ENCODE measurements at places on chromosomes 13 and 19.

DNA sequence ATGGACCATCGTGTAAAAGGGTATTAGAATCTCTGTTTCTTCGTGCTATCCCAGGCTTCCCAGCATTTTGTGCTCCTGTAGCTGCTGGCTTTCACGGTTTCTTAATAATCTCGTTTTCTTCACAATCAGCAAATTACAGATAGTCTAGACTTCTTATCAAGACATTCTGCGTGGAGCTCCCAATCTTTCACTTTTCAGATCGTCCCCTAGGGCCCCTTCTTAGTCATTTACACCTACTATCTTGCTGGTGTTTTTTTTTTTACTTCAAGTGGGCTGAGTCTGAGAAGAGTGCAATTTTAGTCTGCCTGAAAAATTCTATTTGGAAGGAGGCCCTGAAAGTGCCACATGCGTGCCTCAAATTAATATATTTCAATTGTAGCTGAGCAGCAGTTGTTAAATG is 275.1 kb downstream of the SHISA2 start:
- no peak for DNase-seq

DNA sequence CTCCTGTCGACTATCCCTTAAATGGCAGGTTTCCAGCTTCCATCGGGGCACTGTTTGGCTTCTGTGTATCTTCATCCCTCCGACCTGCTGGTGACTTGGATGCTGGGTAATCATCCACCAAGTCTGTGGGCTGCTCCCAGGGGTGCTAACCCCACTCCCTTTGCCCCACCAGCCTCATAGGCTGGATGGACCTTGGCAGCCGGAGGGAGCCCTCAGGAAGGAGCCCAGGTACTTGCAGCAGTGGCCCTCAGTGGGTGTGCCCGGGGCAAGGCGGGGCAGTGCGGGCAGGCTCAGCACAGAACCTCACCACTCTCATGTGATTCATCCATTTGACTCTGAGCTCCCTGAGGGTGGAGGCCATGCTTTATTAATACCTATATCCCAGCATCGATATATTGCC is 27.4 kb upstream of the TUBGCP3 start:
- DNase-seq, result no peak

- DNase-seq, result no peak
These were observed at the start of gene PRMT1 for GRCh38 chr19:49677231-49677900. Gene PRMT1, plus strand, starts transcription at chr19:49677271. Its CDS starts 10 bp downstream, at chr19:49677281.

GRCh38 chr13:40159736-40160135 is 504.3 kb downstream of the COG6 start:
- no peak for DNase-seq

- DNase-seq, result no peak
These were observed 13.7 kb downstream of the ANKRD27 start for GRCh38 chr19:32661318-32661717.

DNA sequence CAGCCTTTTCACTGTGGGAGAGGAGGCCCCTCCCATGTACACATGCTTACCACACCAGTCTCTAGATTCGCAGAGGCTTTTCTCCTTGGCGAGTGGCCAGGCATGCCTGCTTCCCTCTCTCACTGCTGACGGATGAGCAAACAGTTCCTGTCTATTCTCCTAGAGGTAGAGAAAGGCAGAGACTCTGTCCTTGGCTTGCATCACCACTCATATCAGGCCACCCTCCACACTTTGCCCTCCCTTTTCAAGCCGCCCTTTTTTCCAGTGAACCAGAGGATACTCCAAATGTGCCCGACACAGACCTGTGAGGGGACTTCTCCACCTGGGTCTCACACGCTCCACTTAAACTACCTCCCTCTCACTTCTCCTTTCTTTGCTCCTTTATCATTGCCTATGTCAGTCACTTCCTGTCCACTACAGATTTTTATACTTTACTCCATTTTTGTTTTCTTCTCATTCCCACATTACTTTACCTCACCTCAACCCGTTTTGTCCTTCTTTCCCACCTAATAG is 284.6 kb downstream of the DNAJC15 start:
- peak; percentile 80 for DNase-seq

GRCh38 chr19:4077800-4078684 is 11.3 kb upstream of the ZBTB7A start:
- DNase-seq, result no peak

GRCh38 chr13:48749699-48750473 is 96.2 kb downstream of the CYSLTR2 start:
- DNase-seq, result peak; percentile 93

DNA sequence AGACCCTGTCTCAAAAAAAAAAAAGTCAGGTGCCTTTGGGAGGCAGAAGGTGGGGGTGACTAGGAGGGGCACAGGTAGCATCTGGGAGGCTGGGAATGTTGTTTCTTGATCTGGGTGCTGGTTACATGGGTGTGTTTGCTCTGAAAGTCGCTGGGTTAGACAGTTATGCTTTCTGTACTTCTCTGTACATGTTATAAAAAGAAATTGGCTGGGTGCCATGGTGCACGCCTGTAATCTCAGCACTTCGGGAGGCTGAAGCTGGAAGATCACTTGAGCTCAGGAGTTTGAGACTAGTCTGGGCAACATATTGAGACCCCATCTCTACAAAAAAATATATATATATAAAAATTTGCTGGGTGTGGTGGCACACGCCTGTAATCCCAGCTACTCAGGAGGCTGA is 15.1 kb downstream of the NOSIP start:
- peak; percentile 52 for DNase-seq

DNA sequence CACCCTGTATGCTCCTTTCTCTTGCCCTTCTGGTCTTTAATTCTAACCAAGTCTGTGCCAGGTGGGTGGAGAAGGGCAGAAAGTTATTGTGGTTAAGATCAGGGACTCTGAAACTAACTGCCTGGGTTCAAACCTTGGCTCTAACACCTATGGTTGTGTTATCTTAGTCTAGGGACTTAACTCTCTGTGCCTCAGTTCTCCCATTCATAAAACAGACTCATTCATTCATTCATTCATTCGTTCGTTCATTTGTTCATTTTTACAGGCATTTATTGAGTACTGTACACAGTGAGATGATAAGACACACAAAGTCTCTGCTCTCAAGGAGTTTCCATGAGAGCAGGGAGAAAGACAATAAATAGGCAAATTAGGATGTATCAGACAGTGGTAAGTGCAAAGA is 30.1 kb downstream of the SOX21 start:
- DNase-seq, result no peak

- DNase-seq, result no peak
These were observed 8.5 kb upstream of the ELAVL3 start for GRCh38 chr19:11489378-11489777.

- DNase-seq, result no peak
These were observed 10.2 kb downstream of the REEP6 start for GRCh38 chr19:1501200-1501595.

DNA sequence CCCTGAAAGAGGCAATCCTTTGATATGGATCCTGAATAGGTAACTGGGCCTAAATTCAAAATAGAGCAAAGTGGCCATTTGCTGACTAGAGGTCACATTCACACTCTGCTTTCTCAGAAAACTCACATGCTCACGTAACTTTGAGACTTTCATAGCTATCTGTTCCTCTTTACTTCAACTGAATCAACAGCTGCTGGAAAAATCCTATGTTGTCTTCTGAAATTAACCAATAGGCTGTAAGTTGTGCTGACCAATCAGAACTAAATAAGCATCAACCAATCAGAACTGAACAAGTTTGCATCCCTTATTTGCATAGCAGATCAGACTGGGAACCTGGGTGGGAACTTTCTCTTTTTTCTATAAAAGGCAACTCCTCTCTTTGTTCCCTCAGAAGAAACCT is 24.0 kb upstream of the TBC1D4 start:
- DNase-seq, result no peak

GRCh38 chr13:27672025-27672424 is 50.3 kb downstream of the POLR1D start:
- DNase-seq, result no peak

- DNase-seq, result peak; percentile 90
These were observed 20.0 kb upstream of the ZDHHC20 start for GRCh38 chr13:21478881-21479808.

DNA sequence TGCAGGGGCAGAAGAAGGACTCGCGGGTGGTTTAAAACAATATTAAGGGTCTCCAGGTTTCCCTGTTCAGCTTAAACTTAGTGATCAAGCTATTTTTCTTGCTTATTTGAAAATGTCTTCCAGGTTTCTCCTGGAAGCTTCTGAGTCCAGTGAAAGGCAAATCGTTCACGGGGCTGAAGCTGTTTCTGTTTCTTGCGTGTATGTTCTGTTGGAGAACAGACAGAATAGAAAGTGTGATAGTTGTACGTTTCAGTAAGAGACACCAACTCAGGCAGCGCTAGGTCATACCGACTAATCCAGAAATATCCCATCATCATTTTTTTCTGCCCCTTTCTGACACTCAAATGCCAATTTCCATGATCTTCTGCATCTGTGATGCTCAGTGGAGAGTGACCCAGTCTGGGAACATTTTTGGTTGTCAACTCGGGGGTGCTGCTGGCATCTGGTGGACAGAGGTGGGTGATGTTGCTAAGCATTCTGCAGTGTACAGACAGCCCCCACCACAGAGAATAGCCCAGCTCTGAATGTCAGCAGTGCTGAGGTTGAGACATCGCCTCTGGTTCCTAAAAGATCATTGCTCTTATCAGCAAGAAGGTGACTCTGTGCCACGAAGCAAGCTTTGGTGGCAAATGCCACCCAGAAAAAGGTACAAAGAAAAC is 4.3 kb downstream of the KLF2 start:
- peak; percentile 59 for DNase-seq

- no peak for DNase-seq
These were observed 98.3 kb downstream of the SLITRK6 start for GRCh38 chr13:85700906-85701305.

DNA sequence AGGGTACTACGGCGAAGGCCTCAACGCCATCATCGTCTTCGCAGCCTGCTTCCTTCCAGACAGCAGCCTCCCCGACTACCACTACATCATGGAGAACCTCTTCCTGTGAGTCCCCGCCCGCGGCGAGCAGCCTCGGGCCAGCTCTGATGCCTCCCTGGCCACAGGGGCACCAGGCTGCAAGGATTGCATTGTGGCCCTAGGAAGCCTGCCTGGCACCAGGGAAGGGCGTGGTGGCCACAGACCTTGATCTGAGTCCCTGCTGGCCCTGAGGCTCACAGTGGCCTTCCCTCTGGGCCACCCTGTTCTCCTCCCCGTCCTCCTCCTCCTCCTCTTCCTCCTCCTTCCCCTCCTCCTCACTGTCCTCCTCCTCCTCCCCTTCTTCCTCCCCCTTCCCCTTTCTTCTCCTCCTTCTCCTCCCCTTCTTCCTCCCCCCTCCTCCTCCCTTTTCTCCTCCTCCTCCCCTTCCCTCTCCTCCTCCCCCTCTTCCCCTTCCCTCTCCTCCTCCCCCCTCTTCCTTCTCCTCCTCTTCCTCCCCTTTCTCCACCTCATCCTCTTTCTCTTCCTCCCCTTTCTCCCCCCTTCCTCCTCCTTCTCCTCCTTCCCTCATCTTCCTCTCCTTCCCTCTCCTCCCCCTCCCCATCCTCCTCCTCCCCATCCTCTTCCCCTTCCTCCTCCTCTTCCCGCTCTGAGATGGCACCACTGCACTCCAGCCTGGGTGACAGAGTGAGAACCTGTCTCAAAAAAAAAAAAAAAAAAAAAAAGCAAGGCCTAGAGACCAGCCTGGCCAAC is 24.4 kb upstream of the NMRK2 start:
- no peak for DNase-seq

Data from fibroblast of the aortic adventitia (primary cell).